ENCODE measurements at places on chromosomes 12 and 14.

DNA sequence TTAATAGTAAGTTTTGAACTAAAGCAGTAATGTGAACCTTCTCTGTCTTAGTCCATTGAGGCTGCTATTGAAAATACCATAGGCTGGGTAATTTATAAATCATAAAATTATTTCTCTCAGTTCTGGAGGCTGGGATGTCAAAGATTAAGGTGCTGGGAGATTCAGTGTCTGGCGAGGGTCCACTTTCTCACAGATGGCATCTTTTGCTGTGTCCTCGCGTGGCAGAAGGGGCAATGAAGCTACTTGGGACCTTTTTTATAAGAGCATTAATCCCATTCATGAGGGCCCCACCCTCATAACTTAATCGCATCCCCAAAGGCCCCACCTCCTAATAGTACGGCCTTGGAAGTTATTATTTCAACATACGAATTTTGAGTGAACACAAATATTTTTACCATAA, 28.4 kb downstream of the LIN7A start:
- no peak for DNase-seq

- DNase-seq: no peak
Observed at GRCh38 chr14:54423991-54424390, 17.2 kb downstream of the CNIH1 start.

GRCh38 chr12:31658471-31659086, 909 bp upstream of the ETFBKMT start:
- no peak for DNase-seq

DNA sequence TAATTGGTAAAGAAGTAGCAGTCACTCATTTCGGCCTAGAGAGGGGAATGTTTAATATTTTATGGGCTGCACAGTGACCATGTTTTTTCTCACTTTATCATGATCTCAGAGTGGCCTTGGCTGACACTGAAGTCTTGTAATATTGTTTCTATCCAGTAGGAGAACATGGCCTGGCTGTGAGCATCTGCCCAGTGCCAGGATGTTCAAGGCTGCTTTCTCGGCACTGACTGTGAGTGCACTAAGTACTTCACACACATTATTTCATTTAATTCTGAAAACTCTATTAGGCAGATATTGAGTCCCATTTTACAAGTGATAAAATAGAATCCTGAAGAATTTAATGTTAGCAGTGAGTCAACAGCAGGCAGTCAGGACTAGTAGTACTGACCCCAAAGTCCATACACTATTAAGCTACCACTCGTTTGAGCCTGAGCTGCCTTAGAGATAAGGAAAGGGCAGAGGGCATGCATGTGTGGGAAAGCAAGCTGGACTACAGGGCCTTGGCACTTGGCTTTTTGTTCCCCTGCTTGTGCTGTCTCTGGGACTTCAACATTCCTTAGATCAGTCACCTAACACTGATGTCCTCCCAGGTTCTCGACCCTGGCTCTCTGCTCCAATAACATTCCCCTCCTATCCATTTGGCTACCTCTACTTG, 42.2 kb upstream of the APPL2 start:
- DNase-seq: no peak

GRCh38 chr14:79670811-79671210, 540.5 kb downstream of the DIO2 start:
- no peak for DNase-seq

GRCh38 chr12:14126692-14127091, 145.3 kb upstream of the GRIN2B start:
- DNase-seq: no peak

DNA sequence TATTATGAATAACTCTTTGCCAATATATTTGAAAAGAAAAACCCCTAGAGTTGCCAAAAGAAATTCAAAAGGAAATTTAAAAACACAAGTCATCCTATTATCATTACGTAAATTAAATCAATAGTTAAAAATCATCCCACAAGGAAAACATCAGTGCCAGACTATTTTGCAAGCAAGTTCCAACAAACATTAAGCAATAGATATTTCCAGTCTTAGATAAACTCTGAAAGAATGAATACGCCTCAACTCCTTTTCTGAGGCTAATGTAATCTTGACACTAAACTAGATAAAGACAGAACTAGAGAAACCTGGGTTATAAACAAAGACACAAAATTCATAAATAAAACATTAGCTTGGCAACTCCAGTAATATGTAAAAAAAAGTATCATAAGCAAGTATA, 245.9 kb downstream of the FOXN3 start:
- no peak for DNase-seq

- DNase-seq: no peak
Observed at GRCh38 chr12:76943008-76943407, 64.2 kb upstream of the CSRP2 start.

DNA sequence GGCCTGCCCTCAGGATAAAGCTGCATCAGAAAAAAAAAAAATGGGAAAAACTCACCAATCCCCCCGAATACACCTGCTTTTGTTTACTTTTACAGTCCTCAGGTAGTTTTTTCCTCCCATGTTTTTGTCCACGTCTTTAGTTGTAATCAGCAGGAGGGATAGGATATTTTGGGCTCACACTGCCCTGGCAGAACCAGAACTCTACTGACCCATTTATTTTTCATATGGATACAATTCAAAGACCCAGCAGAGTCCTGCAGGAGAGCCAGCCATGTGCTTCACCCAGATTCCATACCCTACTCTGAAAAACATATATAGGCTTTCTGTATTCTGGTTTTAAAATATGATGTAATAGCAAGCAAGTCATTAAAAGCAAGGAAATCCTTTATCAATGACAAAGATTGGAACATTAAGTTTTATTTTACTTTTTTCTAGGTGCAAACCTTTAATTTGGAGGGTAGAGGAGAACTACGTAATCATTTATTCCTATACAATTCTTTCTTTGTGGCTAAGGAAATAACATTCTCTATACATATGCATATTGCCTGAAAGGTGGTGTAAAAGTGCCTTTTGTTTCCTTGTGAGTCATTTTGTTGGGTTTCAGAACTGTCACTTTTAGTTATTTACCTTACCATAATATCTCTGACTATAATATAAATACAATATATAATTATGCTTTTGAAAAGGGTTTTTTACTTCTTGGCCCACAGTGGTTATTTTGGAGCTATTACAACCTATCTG, 19.1 kb downstream of the DACT1 start:
- DNase-seq: no peak

- DNase-seq: no peak
Observed at GRCh38 chr14:86639146-86639545, 1109.2 kb downstream of the FLRT2 start.

GRCh38 chr14:68705741-68706283, 87.1 kb downstream of the ZFP36L1 start:
- DNase-seq: no peak

DNA sequence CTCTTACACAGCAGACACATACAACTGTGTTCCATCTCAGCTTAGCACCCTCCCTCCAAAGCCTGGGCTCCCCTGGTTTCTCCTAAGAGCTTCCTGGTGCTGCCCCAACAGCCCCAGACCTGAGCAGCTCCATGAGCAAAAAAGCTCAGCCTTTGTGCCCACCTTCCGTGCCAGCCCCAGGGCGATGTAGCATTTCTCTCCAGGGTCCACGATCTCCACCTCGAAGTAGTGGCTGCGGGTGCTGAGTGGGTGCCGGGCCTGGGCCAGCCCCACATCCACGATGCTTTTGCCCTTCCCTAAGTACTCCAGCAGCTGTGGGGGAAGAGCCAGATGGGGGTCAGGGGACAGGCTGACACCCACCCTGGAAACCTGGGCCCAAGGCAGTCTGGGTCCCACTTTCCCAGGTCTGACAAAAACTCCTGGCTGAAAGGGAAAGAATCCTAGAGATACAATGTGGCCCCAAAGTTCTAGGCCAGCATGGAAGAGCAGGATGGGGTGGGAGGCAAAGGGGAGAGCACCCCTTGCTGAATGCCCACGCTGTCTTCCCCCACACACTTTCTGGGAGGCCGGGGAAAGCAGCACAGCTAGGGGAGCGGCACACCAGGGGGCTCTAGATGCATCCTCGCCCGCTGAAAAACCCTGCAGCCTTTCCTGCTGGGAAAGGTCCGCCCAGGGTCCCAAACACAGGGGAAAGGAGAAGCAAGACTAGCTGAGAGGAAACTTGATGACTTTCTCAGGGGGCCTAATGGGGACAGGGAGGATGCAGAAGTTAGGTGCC, 11.0 kb downstream of the SPRYD3 start:
- no peak for DNase-seq

DNA sequence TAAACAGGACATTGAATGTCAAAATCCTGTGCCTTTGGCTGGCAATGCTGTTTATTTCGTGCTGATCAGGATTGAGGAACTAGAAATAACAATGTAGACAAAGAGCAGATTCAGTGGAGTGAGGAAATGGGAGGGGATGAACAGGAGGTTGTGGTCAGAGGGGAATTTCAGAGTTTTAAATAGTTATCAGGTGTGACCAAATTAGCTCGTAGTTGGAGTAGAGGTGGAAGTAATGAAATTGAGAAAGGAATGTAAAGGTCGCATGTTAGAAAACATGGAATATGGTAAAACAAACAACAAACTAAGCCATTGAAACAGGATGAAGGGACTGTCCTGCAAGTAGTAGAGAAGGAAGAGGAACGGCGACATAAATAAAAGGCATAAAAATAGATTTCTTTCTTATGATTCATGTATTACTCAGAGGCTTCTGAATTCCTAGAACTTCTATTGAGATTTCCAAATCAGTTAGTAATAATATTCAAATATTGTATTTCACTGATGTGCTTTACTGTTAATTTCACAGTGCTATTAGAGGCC, 9.5 kb upstream of the SAV1 start:
- DNase-seq: no peak

DNA sequence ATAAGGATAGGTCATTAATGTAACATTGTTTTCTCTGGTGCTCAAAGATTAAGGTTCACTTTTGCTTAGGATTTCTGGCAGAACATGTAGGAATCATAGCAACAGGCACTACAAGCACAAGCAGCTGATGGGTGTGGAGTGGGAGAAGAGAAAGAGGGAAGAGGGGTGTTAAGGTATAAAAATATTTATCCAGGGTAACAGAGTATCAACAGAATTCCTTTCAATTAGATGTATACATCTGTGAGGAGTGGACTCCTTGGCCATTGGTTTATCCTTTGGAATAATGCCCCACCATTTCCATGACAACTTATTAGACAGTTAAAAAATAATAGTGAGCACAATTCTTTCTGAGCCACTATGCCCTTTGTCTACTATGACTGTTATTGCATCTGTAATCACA, 388.3 kb upstream of the DDHD1 start:
- no peak for DNase-seq

DNA sequence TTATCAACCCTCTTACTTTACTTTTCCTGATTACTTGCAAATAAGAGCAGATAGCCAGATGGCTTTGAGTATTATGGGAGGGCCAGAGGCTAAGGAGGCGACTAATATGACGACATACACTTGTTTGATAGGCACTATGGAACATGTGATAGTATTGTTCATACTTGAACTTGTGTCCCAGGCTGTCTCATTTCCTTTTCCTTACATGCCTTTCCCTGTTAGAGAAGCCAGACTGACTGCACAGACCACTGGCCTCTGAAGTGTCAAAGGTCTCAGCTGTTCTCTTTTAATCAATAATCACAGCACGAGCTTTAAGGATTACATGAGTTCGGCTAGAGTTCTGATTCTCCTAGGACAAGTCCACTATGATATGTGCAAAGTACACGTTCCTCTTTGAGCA, 326.0 kb downstream of the PRKD1 start:
- no peak for DNase-seq

GRCh38 chr12:18148961-18149360, 59.0 kb upstream of the RERGL start:
- no peak for DNase-seq

- no peak for DNase-seq
Observed at GRCh38 chr12:67853204-67853603, 136.0 kb upstream of the IFNG-AS1 start.

DNA sequence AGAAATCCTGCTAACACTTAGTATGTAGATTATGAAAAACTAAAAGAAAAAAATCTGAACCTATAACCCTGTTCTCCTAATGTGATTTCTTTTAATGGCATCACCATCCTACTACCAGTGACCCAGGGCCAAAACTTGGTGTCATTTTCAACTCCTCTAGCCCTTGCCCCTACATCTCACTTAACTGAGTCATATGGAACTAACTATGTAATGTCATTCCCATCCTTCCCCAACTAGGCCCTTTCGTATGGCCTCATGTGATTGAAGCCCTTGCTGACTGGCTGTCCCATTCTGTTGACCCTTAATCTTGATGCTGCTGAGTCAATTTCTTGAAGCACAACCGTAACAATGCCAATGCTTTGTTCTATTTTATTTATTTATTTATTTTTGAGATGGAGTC, 7.6 kb downstream of the DMAC2L start:
- no peak for DNase-seq
